ENCODE measurements at places on chromosomes 4 and X. TPM values are rescaled to one million over a fixed set of nuclear protein-coding genes. Genes with fewer than 3 reads are reported as not detected.

GRCh38 chr4:153120235-153120634 is 84.0 kb upstream of the TRIM2 start:
- peaks cover 6% of the 10 kb centered on the region for H3K4me1 ChIP-seq
- no peaks in the 10 kb centered on the region for H3K27me3 ChIP-seq
- H3K4me3 ChIP-seq: no peak overlapping the region
- H3K36me3 ChIP-seq: no peaks in the 10 kb centered on the region

DNA sequence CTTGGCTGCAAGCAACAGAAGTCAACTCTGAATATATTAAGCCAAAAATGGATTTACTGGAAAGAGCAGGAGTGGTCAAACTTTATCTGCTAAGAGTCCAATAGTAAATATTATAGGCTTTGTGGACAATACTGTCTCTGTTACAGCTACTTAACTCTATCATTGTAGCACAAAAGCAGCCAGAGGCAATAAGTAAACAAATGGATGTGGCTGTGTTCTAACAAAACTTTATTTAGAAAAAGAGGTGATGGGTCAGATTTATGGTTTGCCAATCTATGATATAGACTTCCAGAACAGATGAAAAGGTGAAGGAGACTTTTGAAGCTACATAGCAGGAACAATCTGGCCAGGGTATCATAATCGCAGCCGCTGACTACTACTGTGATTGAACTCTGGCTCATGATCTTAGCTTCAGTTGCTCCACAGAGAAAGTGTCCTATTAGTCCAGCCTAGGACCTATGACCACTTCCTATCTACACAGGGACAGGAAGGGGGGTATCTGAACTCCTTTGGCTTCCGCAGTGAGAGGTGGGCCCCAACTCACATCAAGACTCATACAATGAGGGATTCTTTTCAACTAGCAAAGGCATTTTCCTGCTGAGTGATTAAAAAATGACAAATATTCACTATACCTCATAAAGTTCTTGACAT is 154.9 kb downstream of the ATG4A start:
- H3K36me3 ChIP-seq: no peaks in the 10 kb centered on the region
- H3K27me3 ChIP-seq: no peaks in the 10 kb centered on the region
- no peak overlapping the region for H3K4me3 ChIP-seq
- no peak for DNase-seq
- H3K4me1 ChIP-seq: no peaks in the 10 kb centered on the region

DNA sequence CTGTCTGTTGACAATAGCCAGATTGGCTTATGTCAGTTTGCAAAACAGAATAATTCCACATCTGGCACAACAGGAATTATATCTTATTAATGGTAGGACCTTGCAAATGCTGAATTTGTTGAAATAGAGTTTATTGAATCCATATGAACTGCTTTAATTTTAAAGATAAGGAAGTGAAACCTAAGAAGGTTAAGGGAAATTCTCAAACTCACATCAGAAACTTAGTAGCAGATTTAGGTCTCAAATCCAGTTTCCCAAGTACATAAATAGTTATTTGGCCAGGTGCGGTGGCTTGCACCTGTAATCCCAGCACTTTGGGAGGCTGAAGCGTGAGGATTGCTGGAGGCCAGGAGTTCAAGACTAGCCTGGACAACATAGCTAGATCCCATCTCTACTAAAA is 117.1 kb downstream of the HNRNPD start:
- no peaks in the 10 kb centered on the region for H3K36me3 ChIP-seq
- no peak for DNase-seq
- H3K4me1 ChIP-seq: no peaks in the 10 kb centered on the region
- H3K27ac ChIP-seq: no peak overlapping the region
- no peak overlapping the region for H3K4me3 ChIP-seq

- no peak for DNase-seq
- no peak overlapping the region for H3K4me3 ChIP-seq
- H3K4me1 ChIP-seq: no peaks in the 10 kb centered on the region
- no peak overlapping the region for H3K27ac ChIP-seq
Observed at GRCh38 chrX:142186103-142186502, 19.0 kb downstream of the MAGEC2 start.

GRCh38 chr4:56981795-56982201 is 3.1 kb downstream of the POLR2B start:
- H3K4me3 ChIP-seq: no peak overlapping the region
- H3K27me3 ChIP-seq: no peaks in the 10 kb centered on the region
- no peak for DNase-seq
- H3K4me1 ChIP-seq: peaks cover 5% of the 10 kb centered on the region

DNA sequence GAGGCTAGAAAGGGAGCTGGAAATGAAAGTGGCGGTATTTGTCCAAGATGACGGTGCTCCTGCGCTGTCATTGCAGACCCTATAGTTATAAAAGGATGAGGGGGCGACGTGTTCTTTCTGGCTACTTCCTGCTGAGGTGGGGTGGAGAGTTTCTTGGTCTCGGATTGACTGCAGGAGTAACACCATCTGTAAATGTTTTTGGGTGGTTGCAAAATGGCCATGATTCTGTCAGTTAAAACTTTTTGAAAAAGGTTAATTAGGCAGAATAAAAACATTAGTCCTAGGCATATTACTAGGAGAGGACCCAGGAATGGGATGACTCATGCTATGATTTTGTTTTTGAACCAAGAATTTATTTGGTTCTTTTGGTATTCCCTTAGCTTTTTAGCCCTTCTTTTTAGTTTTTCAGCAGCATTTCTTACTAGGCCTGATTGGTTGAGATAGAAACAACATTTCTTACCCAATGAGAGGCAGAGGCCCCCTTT is 53.1 kb downstream of the USP11 start:
- no peak overlapping the region for H3K27ac ChIP-seq
- no peaks in the 10 kb centered on the region for H3K27me3 ChIP-seq
- DNase-seq: peak; percentile 31
- H3K36me3 ChIP-seq: no peaks in the 10 kb centered on the region

GRCh38 chr4:12729384-12729783 is 754.8 kb downstream of the RAB28 start:
- no peak overlapping the region for H3K27ac ChIP-seq
- no peaks in the 10 kb centered on the region for H3K36me3 ChIP-seq
- no peaks in the 10 kb centered on the region for H3K4me1 ChIP-seq

GRCh38 chr4:46506876-46507275 is 116.9 kb upstream of the GABRA2 start:
- no peaks in the 10 kb centered on the region for H3K36me3 ChIP-seq
- no peaks in the 10 kb centered on the region for H3K4me1 ChIP-seq
- H3K27ac ChIP-seq: no peak overlapping the region
- H3K27me3 ChIP-seq: no peaks in the 10 kb centered on the region

DNA sequence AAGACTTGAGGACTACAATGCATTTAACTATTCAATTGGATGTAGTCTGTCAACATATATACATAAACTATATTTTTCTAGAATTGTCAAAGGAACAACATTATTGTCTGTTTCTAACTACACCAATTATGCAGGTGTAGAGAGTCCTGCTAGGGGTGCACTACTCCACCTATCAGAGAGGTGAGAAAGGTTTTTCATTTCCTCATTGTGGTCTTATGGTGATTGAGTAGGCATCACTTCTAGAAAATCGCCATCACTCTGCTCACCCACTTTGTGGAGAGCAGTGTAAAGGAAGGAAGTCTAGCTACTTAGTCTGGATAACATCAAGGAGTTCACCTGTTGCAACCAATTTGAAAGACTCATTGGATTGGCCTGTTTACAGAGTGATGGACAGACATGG is 4.4 kb upstream of the ADH1C start:
- no peak overlapping the region for H3K27ac ChIP-seq
- DNase-seq: no peak
- no peaks in the 10 kb centered on the region for H3K4me1 ChIP-seq
- no peaks in the 10 kb centered on the region for H3K27me3 ChIP-seq
- no peak overlapping the region for H3K4me3 ChIP-seq
- no peaks in the 10 kb centered on the region for H3K36me3 ChIP-seq

DNA sequence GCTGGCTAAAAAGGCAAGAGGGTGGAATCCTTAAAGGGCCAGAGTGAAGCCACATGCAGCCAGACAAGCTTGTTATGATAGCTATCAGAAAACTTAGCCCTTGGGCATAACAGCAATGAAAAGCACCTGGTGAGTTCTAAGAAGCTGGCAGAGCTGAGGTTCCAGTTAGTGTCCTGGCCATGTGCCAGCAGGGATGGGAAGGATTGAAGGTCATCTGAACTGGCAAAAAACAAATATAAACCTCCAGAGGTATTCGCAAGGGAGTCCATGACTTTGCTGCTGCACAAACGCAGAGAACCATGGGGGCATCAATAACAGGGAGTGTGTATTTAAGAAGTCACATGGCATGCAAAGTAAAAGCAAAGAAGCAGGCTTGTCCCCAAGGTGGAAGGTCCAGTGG is 208.9 kb downstream of the FAM47A start:
- no peaks in the 10 kb centered on the region for H3K4me1 ChIP-seq
- H3K27me3 ChIP-seq: no peaks in the 10 kb centered on the region
- H3K27ac ChIP-seq: no peak overlapping the region
- no peak overlapping the region for H3K4me3 ChIP-seq

- no peaks in the 10 kb centered on the region for H3K4me1 ChIP-seq
- DNase-seq: peak; percentile 65
- H3K27me3 ChIP-seq: no peaks in the 10 kb centered on the region
- H3K4me3 ChIP-seq: no peak overlapping the region
Observed at GRCh38 chr4:84324303-84325245, 174.5 kb downstream of the NKX6-1 start.

- H3K36me3 ChIP-seq: no peaks in the 10 kb centered on the region
- no peaks in the 10 kb centered on the region for H3K27me3 ChIP-seq
- no peak overlapping the region for H3K4me3 ChIP-seq
- H3K27ac ChIP-seq: no peak overlapping the region
- peak; percentile 13 for DNase-seq
Observed at GRCh38 chrX:148043271-148043855, 62.2 kb downstream of the FMR1NB start.

GRCh38 chr4:142293536-142293935 is 552.6 kb downstream of the INPP4B start:
- no peaks in the 10 kb centered on the region for H3K36me3 ChIP-seq
- H3K4me1 ChIP-seq: no peaks in the 10 kb centered on the region
- H3K27ac ChIP-seq: no peak overlapping the region
- H3K27me3 ChIP-seq: no peaks in the 10 kb centered on the region

DNA sequence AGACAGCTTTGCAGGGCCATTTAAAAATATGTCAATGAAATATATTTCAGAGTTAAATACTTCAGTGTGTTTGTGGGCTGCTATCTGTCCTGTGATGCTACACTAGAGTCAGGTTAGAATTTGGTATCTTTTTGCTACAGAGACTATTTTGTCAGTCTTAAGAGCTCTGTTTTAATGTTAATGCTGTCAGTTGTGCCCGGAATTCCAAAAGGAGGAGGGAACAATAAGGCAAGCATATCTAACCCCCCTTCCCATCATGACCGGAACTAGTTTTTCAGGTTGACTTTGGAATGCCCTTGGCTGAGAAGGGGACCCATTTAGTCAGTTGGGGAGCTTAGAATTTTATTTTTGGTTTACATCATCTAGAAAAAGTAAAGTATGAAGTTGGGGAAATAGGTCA is 34.9 kb upstream of the SLC25A4 start:
- H3K4me1 ChIP-seq: peaks cover 8% of the 10 kb centered on the region
- no peak overlapping the region for H3K4me3 ChIP-seq
- no peak for DNase-seq
- peaks cover 2% of the 10 kb centered on the region for H3K27me3 ChIP-seq
- H3K27ac ChIP-seq: no peak overlapping the region

PNMA6E gene
- not detected for total RNA-seq

GAK gene
- 37.2 TPM for total RNA-seq

CTAG1B gene
- not detected for total RNA-seq

EVC gene
- 39.0 TPM for total RNA-seq

VGLL1 gene
- not detected for total RNA-seq

DDIT4L gene
- 6.4 TPM for total RNA-seq

TLR10 gene
- total RNA-seq: not detected

BTC gene
- 3.1 TPM for total RNA-seq

CSN1S1 gene
- total RNA-seq: not detected
